ENCODE measurements at places on chromosomes 2 and 18.

DNA sequence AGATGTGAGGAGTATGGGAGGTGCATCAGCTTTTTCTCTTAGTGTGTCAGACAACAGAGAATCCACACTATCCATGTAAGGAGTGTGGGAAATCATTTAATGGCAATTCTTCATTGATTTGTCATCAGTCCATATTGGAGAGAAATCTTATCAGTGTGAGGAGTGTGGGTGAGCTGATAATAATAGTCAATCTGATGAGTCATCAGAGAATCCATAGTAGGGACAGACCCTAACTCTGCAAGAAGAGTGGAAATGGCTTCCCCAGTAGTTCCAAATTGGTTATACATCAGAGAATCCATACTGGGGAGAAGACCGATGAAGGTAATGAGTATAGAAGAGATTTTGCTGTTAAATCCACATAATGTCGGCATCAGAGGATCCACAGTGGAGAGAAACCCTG lies 150.5 kb upstream of the THUMPD2 start:
- no peak for DNase-seq

DNA sequence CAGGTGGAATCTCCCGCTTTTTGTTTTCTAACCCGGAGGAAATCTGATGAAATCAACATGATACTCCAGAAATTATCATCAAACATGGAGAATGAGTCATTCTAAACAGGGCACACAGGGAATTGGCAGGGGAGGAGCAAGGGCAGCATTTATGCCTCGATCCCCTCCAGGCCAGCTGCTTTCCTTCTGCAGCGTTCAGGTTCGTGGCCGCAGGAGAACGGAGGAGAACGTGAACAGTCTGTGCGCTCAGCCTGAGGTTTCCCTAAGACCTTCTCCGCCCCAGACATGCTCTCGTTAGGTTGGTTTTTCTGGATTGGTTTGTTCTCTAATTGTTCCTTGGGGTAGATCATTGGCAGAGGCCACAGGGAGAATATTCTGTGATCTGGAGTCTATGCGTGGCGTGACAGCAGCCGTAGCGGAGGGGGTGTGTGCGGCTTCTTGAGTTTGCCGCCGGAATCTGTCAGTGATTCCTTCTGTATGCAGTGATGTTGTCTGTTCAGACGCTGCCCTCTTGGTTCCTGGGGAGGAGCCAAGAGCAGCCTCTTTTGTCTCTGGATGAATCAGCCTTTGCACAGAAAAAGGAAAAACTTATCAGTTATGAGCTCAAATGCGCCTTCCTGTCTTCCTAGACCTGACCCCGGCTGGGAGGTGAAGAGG lies 75.9 kb downstream of the SH3BP4 start:
- DNase-seq = peak; percentile 62

- no peak for DNase-seq
Observed at GRCh38 chr2:99255491-99256318, at the start of gene LYG2. Gene LYG2 (minus strand): TSS chr2:99255666. CDS start chr2:99254260, 1,406 bp downstream.

DNA sequence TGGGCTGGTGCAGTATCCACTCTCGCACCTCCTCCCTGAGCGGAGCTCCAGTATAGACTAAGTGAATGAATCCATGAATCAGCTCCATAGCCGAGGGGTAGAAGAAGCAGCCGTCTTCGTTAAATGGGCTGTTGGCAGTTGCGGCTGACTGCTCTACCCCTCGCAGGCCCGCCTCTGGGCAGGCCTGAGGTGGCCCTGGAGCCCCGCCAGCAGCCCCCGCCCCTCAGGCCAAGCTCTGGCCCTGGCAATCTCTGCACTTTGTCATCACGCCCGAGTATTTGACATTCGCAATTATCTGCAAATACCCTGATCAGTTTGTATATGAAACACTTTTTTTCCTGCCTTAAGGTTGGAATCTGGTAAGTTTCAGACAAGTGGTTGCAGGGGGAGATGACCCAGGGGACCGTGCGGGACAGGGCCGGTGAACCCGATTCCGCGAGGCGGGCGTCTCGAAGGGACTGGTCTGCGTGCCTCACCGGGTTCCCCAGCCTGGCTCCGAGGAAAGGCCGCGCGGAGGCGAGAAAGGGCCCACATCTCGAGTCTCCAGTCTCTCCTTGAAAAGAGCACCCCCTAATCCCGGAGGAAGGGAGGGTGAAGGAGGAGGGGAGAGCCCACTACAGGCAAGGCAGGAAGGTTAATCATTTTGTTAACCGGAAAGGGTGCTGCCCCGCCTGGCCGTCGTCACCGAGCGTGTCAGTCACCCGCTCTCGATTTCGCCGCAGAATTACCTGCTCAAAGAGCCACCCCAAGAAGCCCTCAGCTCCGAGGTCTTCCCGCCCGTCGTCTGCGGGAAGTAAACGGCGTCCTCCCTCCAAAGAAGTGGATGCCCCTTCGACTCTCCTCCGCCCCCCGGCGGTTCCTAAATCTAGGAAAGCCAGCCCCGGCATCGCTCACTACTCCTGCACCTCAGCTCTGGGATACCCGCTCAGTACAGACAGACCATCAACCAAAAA lies 11.1 kb upstream of the SATB2 start:
- no peak for DNase-seq

DNA sequence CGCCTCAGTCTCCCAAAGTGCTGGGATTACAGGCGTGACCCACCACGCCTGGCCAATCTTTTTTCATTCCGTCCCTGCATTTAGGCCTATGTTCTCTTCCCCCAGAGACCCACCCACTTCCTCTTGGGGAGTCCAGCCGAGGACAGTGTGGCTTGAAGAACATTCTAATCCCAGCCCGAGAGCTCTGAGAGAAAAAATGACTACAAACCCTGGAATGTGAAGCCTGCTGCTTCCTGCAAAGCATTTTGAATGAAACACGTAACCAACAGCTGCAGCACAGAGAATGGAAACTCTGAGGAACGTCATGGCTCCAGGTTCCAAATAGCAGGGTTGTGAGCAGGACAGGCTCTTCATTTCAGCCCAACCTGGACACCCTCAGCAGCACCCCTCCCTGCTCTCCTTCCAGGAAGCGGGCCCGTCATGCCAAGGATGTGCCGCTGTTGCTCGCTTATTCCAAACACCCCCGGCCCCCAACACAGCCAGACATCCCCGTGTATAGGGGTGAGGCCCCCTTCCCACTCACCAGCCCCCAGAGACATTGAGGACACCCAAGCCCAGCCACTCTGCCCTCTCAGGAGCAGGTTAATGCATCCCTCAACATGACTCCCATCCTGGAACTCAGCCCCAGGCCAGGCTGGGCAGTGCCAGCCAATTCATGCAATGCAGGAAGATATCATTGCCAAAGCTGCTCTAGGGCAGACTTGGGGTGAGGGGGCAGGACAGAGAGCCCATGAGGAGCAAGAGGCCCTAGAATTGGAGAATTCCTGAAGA lies 139.8 kb downstream of the ZFP36L2 start:
- no peak for DNase-seq

- no peak for DNase-seq
Observed at GRCh38 chr2:225156853-225157451, 114.7 kb upstream of the DOCK10 start.

GRCh38 chr2:164981217-164981990 lies 26.1 kb upstream of the SLC38A11 start:
- DNase-seq = no peak
